ENCODE measurements at places on chromosomes 2 and 18.

- no peak for DNase-seq
These were observed 33.2 kb downstream of the TNS1 start for GRCh38 chr2:217969588-217969987.

DNA sequence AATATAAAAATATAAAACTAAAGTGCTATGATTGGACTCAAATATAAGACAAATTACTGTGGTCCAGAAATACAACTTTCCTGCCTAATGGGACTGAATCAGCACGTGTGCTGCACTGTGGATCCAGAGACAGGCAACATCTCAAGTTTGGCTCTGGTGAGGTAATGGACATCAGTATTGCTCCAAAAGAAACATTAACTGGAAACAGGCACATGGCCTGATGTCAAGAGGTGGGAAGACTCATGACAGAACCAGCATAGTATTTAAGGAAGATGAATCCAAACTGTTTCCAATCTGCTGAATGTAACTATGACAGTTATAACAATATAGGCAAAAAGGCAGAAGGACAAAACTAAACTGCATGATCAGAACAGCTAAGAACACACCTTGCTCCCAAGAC is 354.6 kb downstream of the FSIP2 start:
- no peak for DNase-seq

DNA sequence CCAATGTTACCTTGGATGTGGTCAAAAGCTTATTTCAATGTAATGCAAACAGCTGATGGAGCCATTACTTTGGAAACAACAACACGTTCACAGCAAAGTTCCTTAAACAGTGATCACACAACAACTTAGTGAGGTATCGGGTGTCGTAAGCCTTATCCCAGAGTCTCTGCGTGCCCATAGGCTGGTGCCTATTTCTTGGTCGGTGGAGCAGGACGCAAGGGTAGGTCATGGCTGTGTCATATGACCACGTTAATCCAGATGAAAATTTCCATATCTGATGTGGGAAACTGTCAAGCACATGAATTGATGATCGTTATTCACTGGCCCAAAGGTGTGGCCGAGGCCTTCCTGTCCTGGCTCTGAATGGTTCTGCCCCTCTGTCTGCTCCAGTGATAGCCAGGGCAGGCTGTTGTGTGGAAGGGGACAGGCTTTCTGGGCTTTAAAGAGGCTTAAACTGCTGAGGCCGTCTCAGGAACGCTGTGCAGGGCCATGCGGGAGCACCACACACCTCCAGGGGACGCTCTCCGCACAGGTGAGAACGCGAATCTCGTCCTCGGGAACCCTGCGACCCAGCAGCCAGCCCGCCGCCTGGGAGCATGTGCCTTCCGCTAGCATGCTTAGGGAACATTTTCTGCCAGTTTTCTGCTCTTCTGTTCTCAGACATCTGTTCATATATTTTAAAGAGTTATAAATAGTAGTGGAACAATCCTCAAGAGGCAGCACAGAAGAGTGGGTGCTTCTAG is 90.6 kb downstream of the KCTD1 start:
- no peak for DNase-seq

GRCh38 chr2:28546242-28546641 is 50.4 kb downstream of the PLB1 start:
- DNase-seq, result no peak

- DNase-seq, result no peak
These were observed 130.4 kb downstream of the IRS1 start for GRCh38 chr2:226669249-226669648.

DNA sequence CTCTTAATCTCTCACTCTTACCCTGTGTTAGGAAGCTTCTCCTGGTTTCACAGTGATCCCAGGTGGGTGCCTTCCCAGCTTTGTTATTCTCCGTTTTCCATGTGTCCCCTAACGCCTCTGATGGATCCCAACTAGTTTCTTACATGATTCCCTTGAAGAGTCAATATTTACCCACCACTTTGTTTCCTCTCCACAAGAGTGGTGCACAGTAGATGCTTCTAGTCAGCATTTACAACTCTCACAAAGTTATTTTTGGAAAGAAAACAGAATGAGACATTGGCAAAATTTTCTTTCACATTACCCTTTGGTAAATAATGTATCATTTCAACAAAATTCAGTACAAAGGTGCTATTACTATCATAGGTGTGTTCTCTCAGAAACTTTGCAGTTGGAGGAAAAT is 1611.1 kb upstream of the ZEB2 start:
- DNase-seq, result no peak

GRCh38 chr18:79530821-79531220 is 135.1 kb downstream of the NFATC1 start:
- no peak for DNase-seq

DNA sequence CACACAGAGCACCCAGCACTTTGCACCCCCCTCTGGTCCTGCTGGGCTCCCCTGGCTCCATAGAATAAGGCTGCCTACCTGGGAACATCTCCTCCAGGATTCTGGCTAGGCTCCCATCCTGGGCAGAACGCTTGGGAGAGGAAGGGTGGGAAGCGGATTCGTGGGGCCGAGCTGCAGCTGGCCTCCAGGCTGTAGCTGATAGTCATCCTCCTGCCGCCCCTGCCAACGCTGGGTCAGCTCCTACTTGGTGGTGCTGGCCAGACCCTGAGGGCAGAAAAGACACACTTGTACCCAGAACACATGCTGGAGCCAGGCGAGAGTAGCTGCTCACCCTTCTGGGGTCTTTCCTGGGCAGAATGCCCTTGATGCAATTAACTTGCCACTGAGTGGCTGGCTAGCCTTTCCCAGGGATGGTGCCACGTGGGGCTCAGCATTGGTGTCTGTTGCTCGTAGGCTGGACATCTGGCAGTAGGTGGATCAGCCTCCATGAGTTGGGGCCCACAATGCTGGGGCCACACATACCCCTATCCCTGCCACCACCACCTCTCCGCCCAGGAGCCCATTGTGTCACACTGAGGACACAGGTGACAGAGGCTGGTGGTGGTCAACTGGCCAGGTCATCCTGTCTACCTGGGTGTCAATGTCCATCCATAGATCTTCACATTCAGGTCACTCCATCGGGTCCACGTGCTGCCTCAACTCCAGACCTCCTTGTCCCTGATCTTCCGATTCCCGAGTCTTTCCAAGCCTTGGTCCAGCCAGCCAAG is 112.8 kb downstream of the NDUFA10 start:
- DNase-seq, result no peak

Data from SHP77 (cell line).